COR-L47 (cell line): ENCODE measurements at places on chromosomes 2 and 18.

DNA sequence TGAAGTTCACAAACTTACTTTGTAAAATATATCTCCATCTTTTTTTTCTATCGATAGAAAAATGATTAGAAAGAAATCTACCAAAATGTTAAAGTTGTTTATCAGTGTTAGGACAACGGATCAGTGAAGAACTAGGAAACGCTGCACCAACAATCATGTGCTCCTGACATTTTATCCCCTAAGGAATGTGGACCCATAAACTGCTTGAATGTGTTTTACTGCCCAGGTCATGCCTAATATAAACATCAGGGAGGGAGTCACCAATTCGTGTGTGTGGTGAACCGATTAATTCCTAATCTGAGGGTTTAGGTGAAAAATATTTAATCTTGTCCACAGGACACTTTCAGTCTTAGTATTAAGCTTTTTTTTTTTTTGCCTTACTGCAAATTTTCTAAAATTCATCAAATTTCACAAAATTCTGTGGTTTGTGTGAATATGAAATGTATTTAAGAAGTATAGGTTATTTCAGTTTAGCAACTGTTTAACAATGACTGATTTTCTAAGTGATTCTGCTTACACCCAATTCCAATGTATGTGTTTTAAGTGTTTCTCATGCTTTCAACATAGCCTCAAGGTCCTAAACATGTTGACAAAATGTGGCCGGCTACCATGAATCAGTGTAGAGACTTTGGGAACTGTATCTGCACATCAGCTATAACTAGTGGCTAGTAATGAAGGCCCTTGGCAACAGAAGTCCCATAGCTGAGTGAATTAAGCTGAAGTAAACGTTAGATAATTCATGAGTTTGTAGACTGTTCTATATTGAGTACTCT lies 11.1 kb upstream of the KIDINS220 start:
- no peak for DNase-seq

GRCh38 chr2:210568108-210568507 lies 11.7 kb downstream of the CPS1 start:
- DNase-seq, result no peak

DNA sequence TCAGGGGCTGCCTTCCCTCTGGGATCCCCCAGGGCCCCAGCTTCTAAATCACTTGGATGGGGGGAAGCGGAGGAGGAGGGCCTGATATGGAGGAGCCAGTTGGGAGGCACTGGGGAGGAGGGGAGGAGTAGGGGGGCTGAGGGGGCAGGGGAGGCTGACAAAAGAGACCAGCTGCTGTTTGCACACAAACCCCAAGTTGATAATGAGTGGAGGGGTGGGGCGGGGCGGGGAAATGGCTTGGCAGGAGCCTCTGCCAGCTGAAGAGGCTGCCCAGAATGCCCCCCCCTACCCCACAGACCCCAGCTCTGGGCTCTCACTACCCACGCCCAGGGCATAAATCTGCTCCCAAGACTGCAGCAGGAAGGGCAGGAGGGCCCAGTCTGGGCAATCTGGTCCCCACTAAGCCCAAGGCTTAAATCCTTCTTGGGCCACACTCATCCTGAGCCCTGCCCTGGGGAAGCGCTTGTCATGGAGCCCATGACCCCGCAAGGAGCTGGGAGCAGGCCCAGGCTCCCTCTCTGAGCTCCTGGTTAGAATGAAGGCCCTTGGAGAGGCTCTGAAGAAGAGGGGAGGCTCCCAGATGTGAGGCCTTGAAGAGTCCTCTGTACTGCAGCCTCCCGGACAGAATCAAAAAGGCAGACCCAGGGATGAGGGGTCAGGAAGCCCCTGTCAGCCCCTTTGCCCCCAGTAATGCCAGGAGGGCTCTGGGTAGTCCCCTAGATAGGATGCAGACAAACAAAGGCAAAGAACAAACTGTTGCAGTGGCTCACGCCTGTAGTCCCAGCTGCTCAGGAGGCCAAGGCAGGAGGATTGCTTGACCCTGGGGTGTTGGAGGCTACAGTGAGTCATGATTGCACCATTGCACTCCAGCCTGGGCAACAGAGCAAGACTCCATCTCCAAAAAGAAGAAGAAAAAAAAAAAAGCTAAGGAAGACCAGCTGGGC lies 24.8 kb upstream of the PTMA start:
- DNase-seq, result peak; percentile 64

DNA sequence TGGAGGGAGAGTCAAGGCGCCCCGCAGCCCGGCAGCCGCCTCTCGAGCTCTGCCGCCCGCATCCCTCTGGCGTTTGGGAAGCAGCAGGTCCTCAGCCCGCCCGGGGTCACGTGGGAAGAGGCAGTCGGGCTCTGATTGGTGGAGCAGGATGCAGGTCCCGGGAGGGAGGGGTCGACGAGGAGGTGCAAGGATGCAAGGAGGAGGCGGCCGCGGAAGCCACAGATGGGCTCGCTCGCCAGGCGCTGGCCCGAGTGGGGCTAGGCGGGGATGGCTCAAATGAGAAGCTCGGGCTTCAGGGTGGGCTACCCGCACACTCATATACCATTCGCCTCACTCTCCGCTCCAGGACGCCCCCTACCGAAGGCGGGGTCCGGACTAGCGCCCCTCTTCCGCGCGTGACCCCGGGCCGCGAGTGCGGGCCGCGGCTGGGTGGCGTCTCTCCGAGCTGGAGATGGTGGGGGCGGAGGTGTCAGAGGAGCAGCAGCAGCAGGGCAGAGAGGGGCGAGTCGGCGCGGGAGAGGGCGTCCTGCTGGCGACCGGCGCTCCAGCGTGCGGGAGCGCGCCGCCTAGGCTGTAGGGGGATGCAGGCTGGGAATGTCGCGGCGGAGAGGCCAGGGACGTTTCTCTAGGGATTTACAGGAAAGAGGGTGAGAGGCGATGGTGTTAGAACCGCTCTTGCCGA lies at the start of gene TMEFF2:
Gene TMEFF2 (minus strand): TSS at position 68 of the 682 bp plus-strand sequence. CDS start 409 bp downstream, outside the sequence.
- DNase-seq, result peak; percentile 91

DNA sequence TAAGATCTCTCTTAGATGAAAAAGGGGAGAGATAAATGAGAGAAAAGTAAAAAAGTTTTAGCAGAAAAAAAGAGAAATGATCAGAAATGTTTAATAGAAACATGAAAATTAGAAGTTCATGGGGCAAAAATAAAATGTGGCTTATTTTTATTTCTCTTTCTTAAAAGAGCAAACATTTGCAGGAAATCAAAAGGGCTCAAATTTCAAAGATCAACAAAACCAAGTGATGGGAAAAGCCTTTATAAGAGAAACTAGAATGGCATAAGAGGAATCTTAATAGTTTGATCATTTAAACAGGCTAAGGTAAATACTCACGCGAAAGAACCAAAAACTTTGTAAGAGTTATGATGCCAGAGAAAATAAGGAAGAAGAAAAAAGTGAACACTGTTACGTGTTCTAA lies 23.3 kb upstream of the DAW1 start:
- no peak for DNase-seq

- DNase-seq, result no peak
These were observed 152.6 kb upstream of the KYNU start for GRCh38 chr2:142724713-142725349.

DNA sequence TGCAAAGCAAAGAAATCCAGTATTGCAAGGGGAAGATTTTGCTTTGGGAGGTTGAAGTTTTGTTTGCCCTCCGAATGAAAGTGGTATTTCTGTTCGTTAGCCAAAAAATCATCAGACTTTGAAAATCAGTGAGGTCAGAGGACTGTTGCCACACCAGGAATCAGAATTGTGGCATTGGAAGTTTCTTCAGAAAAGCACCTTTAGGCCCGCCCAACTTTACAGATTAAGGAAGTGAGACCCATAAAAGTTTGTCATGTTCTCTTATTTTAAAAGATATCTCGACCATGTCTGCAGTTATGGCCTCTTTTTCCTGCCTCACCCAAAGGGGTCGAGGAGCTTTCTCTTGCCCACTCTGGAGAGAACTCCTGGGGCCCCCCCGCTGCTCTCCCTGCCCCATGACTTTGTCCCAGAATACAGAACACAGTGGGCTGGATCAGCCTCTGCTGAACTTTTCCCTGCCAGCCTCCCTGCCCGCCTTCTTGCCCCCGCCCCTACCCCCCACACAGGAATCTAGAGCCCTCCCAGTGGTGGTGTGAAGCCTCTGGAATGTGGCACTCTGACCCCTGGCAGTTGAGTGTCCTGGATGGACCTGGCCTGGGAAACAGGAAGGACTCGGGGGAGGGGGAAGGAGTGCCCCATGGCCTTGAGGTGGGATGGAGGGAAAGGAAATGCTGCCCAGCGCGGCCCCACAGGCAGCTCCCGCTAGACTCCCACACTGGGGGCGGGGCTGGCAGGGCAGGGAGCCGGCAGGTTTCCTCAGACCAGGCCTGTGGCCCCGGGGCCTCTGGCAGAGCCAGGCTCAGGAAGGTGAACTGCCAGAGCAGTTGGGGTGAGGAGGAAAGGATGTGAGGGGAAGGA lies 25.3 kb downstream of the CRIM1 start:
- DNase-seq, result no peak

- no peak for DNase-seq
These were observed 654.3 kb downstream of the METTL4 start for GRCh38 chr18:1916869-1917523.

DNA sequence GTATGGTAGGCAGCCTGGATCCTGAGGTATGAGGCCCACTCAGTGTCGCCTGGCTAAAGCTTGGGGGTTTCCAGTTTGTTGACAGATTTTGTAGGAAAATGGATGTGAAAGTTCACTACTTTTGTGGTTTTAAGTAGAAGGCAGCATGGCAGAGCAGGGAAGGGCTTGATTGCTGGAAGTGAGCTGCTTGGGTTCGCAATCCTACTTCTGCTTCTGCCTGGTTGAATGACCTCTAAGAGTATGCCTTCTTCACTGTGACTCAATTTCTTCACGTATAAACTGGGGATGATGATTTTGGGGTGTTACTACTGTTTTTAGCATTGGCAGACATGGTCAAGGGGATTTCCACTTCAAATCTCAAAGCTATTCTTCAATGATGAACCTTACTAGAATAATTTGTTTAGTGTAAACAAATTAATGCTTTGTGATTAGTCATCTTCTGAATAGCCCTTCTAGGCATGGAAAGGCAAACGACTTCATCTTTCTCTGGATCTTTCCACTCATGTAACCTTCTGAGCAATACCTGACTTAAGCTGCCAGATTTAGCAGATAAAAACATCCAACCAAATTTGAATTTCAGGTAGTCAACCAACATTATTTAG lies 13.2 kb downstream of the BMP10 start:
- no peak for DNase-seq

GRCh38 chr2:149703281-149703680 lies 115.7 kb upstream of the MMADHC start:
- DNase-seq, result no peak

DNA sequence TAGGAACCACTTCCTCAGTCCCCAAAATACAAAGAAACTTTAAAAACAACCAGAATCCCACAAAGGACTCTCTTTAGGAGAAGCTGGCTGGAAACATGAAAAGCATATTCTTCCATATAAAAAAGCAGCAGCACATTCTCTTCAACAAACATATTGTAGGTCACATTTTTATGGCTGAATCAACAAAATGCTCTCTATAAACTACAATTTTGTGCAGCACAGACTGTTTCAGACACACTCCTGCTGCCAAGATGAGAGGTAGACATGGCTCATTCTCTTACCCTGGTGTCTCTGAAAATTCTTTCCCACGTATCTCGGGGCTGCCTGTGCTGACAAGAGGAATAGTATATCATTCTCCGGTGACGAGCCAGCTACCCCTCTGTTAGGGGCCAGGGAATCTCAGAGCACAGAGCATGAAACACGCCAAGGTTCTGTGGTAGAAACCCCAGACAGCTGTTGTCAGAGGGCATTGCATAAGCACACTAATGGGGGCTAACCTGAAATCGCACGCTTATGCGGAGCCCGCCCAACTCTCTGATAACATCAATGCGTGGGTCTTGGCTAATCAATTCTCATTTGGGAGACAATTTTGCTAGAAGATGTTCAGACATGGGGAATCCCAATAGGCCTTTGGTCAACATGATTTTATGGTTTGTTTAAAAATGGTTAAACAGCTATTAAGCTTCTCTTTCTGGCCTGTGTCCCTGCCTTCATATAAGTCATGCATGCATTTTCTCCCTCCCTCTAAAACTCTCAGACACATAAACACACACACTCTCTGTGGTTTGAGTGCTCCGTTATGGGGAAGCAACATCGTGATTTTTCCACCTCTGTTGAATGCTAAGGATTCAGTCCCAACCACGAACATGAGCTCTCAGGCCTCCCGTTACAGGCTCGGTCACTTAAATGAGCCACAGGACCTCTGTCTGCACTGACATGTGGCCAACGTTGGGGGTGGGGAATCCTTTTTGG lies 177.5 kb downstream of the INO80D start:
- DNase-seq, result no peak

DNA sequence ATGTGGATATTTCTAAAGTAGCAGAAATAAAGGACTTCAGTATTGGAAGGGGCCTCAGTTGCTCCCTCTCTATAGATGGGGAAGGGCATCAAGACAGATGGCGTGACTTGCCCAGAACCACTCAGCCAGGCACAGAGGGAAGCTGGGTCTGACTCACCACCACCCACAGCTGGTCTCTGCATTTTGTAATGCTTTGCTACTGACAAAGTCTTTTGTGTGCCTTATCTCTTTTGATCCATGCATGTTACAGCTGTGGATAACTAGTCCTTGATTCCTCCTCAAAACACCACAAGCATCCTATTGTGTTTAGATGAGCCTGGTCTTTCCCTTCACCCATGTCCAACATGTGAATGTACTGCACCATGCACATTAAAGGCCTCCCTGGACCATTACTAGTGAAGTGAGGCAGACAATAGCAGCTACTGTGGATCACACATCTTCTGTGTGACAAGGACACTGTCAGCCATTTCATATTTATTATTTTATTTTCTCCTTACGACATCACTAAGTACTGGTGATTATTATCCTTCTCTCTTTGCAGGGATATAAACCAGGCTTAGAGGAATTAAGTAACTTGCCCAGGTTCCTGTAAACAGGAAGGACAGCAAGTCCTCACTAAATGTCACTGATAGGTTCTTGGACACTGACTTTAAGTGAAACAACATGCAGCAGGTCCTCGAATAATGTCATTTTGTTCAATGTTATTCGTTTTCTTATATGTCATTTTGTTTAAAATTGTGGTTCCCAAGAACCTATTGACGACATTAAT lies 29.6 kb upstream of the IL37 start:
- DNase-seq, result no peak

- no peak for DNase-seq
These were observed 73.7 kb upstream of the RMDN2 start for GRCh38 chr2:37851428-37851827.

GRCh38 chr2:190343536-190344275 lies at the start of gene INPP1:
Gene INPP1, plus strand, starts transcription at chr2:190343589. Its CDS starts 16,514 bp downstream, at chr2:190360103.
- peak; percentile 36 for DNase-seq

DNA sequence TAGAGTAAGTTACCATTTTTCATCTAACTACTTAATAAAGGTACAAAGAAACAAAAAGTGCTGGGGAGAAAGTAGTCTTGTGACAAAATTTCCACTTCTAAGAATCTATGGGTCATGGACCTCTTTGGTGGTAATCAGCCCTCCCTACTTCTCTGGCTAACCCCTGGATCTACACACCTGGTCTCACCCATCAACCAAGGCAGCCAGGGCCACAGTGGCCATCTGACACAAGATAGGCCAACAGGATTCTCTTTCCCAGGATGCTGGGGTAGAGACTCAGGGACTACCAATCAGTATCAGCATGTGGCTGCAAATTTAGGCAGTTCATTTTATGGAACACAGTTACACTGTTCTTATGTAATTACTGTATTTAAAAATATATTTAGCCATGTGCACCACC lies 17.8 kb downstream of the RNF149 start:
- no peak for DNase-seq
